ENCODE measurements at places on chromosomes 12 and 14.
A peak's percentile ranks its signal among the peaks of the same experiment; 100 is the strongest.

GRCh38 chr12:3592856-3593625 lies 102.0 kb downstream of the PRMT8 start:
- no peak for DNase-seq

DNA sequence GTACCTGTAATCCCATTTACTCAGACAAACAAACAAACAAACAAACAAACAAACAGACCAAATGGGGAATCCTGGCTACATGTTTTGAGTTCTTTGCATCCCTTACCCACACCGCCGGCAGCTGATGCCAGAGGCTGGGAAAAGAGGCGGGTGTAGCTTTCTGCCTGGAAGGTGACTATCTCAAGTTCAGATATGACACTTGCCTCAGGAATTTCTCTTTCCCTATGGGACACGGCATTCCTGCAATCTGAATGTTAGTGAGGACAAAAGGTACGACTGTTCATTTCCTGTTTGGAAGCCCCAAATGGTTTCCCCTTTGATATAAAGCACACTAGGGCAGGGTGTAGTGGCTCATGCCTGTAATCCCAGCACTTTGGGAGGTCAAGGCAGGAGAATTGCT lies 2.9 kb downstream of the MYL2 start:
- DNase-seq, result no peak

GRCh38 chr12:91567100-91567485 lies 384.5 kb upstream of the DCN start:
- no peak for DNase-seq

DNA sequence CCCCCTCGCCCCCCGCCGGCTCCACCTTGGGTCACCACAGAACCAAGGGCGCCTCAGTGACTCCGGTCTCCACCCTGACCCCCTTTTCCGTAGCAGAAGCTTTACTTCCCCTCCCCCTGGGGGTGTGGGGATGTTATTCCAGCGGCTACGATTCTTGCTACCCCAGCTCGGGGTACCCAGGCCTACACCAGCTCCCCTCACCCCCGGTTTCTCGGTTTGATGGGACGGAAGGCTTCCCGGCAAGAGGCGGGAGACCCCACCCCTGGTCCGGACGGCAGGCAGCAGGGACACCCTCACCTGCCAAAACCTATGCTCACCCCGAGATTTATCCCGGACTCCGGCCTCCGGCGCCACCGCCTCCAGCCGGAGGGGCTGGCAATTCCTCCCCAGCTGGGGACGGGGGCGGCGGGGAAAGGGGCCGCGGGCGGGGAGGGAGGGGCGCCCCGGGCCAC lies 619 bp downstream of the RAB15 start:
- no peak for DNase-seq

DNA sequence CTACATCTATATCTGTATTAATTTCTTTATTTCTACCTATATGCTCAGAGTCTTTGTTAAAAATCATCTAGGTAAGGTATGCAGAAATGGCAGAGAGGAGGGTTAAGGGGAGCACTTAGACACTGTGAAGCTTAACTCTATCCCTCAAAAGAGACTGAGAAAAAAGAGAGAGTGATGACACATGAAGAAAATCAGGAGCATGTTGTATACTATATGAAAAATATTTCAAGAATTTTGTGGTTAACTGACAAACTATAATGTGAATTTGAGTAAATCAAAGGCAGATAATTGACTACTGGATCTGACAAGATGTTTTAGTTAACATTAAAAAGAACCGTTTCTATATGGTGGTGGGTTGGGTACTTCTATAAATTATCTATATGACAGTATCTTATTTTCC lies 1814.2 kb upstream of the SEL1L start:
- DNase-seq, result no peak

- DNase-seq, result no peak
These were observed 174.8 kb upstream of the ATF7IP start for GRCh38 chr12:14190694-14191093.

GRCh38 chr12:105259226-105259625 lies 23.3 kb upstream of the APPL2 start:
- no peak for DNase-seq

- no peak for DNase-seq
These were observed 182.4 kb upstream of the CCND2 start for GRCh38 chr12:4091016-4091743.

GRCh38 chr12:58067610-58068387 lies 126.4 kb downstream of the ATP23 start:
- DNase-seq, result no peak

DNA sequence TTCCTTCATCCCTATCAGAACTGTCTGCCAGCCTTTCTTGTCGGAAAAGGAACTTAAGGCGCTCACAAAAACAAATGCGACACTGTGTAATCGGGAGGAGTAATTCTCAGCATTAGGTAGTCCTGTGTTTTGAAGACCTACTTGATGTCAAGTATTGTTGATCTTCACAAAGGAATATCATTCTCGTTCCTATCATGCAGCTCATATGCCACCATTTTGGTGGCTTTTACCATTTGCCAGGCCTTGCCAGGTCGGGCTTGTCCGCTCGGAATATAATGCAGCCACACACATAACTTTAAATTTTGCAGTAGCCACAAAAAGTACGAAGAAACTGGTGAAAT lies 903 bp upstream of the PPP4R3A start:
- no peak for DNase-seq

DNA sequence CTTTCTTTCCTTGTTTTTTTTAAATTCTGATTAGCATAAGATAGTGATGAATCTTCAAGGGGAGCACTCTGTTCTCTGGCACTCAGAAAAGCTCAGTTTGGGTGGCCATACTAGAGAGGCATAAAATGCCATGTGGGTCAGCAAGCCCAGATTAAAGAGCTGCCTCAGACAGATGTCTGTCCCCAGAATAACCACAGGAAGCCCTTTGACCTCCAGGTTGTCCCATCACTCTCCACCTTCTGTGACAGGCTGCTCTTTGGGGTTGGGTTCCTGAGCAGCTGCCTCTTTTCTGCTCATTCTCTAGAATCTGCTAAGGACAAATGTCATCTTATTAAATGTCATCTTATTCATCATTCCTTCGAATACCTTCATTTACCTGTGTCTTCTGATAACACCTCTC lies 96.0 kb upstream of the PDZRN4 start:
- no peak for DNase-seq

- no peak for DNase-seq
These were observed 28.7 kb downstream of the RAP1B start for GRCh38 chr12:68639396-68639767.

DNA sequence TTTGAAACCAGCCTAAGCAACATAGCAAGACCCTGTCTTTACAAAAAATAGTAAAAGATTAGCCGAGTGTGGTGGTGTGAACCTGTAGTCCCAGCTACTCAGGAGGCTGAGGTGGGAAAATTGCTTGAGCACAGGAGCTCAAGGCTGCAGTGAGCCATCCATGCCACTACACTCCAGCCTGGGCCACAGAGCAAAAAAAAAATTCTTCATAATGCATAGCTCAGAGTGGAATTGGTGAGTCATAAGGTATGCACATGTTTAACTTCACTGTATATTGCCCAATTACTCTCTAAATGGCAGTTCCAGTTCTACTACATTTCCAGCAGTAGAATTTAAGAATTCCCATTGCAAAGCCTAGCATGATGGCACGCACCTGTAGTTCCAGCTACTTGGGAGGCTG lies 26.8 kb upstream of the CLIP1 start:
- DNase-seq, result no peak

DNA sequence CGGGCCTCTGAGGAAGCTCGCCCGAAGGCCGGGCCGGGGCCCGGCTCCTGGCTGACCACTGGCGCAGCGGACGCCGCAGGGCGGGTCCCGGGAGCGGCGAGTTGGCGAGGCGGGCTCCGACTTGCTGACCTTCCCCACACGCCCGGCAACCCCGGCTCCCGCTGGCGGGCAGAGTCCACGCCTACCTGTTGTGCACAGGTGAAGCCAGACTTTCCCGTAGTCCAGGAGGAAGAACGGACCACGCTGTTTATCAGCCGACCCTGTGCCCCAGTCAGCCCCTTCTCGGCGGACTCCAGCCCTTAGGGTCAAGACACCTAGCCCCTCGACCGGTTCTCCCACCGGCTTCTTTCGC lies 407 bp downstream of the HEATR5A start:
- DNase-seq, result peak; percentile 16

DNA sequence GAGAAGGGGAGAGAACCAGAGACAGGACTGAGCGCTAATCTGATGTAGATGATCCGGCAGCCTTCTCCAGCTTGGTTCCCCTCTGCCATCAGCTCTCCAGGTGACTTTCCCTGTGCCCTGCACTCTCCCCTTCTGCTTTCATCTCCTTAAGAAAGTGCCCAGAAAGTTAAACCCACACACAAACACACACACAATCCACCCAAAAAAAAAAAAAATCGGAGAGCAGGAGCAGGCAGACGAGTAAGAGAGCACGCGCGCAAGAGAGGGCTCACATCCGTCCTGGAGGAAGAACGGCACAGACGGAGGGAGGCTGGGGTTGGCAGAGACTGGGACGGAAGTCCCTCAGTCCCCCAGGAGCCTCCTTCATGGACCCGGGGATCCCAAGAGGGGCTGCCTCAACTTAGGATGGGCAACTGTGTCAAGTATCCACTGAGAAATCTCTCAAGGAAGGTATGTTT lies 9.8 kb downstream of the CABP1 start:
- no peak for DNase-seq

DNA sequence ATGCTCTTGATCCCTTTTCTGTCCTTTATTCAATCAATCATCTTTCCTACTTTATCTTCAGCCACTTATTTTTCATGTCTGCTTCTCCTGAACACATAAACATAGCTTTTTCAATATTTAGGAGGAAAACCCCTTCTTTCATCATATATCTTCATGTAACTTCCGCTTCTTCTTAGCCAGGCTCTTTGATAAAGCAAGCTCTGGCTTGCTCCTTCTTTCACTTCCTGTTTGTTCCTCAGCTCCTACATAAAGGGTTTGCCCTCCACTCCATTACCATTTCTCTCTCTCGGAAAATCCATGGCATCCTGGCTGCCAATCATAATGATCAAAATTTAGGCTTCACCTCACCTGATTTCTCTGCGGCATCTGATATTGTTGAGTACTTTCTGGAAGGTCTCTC lies 33.7 kb upstream of the HELB start:
- DNase-seq, result no peak

GRCh38 chr12:24911271-24911791 lies 37.6 kb downstream of the BCAT1 start:
- DNase-seq, result no peak

DNA sequence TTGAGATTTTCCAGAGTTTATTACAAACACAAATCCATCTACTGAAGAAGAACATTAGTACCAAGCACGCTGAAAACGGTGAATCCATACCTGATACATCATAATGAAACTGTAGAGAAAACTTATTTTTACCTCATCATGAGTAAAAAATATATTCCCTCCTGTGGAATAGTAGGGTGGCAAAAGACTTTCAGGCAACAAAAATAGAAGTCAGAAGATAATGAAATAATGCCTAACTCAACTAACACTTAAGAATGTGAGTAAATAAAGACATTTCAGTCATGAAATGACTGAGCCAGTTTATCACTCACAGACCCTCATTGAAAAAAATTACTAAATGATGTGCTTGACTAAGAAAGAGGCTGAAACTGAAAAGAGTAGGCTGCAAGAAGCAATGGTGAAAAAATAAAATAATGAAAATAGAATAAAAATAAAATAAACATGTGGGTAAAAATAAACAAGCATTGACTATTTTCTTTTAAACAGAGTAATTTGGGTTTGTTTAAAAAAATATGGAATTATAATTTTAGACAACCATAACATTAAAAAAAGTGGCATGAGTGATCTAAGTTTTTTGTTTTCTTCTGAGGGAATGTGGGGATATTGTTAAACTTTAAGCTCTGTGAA lies 148.6 kb downstream of the ASCL1 start:
- DNase-seq, result no peak

DNA sequence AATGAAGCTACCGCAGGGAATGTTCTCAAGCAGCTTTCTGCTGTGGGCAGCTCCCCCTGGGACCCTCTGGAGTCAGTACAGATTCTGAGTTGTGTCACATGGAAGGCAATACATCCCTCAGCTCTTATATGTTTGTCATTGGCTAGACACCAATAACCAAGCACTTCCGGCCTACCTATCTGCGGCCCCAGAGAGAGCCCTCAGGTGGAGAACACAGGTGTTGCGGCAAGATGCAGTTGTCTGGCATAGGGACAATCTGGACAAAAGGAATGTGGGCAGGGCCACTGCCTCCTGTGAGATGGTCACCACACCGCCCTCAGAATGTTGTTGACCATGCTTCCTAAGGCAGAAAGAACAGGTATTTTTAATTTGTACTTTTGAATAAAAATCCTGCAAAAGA lies 118.7 kb downstream of the BRMS1L start:
- peak; percentile 13 for DNase-seq

DNA sequence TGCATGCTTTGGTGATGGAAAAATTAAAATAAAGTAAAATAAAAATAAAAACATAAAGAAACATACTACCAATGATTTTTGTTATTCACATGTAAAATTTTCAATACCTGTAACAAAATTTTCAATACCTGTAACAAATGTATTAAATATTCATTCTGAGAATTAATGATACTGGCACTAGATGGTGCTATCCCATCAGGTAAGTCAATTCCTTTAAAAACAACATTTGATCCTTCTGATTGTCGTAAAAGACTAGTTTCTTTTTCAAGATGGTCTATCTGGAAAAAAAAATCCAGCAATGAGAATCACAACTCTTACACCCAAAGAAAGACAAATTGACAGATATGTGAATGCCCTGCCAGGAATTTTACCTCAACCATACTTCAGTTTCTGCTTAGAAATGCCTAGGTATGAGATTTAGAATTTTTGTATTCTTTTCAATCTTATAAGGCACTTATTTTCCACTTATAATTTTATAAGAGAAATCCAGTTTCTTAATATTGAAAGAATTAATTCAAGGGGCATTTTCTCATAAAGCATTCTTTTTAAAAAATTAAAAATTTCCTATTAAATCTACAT lies 30.7 kb downstream of the CEP290 start:
- DNase-seq, result no peak

- DNase-seq, result no peak
These were observed 86.0 kb downstream of the SCFD1 start for GRCh38 chr14:30708157-30708556.

DNA sequence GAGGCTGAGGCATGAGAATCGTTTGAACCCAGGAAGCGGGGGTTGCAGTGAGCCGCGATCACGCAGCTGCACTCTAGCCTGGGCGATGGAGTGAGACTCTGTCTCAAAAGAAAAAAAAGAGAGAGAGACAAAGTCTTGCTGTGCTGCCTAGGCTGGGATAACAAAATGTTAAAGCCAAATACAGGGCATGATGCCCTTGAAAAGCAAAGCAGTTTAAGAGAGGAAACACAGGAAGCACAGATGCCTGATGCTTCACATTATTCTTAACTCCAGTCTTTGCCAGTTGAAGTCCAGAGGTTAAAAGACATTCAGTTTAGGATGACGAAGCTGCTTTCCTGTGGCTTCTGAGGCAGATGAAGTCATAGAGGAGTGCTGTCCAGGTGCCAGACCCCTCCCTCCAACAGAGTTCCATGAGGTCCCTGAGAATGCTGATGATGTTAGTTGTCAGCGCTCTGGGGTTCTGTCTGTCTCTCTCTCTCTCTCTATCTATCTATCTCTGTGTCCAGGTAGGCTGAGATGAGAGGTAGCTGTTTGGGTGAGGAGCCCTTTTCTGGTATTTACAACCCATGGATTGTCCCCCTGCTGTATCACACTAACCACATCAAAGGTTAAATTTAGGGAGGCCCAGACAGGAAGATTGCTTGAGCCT lies 4.9 kb upstream of the MRPL52 start:
- no peak for DNase-seq
